IPS DF 19.7 (cell line): ENCODE measurements at places on chromosomes 7 and 10.

GRCh38 chr10:111125102-111125501 is 48.3 kb downstream of the ADRA2A start:
- no peak for DNase-seq

- DNase-seq = no peak
Observed at GRCh38 chr7:122528879-122529481, 169.9 kb downstream of the RNF133 start.

- DNase-seq = no peak
Observed at GRCh38 chr10:96413151-96413787, 54.5 kb upstream of the OPALIN start.

GRCh38 chr10:124708246-124708779 is 35.9 kb downstream of the FAM53B start:
- DNase-seq = no peak

DNA sequence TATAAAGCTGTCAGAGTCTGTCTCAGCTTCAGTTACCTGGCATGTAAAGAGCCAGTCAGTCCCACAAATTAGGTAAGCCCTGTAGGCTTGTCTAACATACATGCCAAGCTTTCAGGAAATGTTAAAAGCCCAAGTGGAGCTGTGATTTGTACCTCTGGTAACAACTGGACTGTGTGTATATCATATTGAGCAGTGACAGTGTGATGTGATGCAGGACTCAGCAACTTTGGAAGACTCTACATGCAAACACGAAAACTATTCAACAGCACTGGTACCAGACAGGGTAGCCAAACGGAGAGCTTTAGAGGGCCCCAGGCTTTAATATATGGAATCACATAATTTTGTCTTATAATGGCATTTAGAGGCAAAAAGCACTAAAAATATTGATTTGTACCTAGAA is 587.9 kb downstream of the PHTF2 start:
- DNase-seq = no peak

DNA sequence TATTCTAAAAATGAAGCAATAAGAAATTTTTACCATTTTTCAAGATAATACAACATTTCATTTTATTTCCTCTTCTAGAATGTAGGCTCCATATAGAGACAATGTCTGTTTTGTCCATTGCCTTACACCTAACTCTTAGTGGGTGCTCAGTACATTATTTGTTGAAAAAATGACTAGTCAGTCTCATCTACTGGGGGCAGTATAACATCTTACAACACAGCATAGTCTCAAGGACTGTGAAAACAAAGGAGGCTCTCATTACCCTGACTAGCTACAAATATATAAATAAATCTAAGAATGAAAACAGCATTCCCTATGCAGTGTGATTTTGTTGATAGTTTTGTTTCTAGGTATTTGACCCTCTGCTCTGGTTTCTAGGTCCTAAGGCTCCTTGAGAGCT is 11.6 kb downstream of the CRPPA start:
- no peak for DNase-seq

- DNase-seq = no peak
Observed at GRCh38 chr7:20301311-20301939, 29.3 kb upstream of the ITGB8 start.

DNA sequence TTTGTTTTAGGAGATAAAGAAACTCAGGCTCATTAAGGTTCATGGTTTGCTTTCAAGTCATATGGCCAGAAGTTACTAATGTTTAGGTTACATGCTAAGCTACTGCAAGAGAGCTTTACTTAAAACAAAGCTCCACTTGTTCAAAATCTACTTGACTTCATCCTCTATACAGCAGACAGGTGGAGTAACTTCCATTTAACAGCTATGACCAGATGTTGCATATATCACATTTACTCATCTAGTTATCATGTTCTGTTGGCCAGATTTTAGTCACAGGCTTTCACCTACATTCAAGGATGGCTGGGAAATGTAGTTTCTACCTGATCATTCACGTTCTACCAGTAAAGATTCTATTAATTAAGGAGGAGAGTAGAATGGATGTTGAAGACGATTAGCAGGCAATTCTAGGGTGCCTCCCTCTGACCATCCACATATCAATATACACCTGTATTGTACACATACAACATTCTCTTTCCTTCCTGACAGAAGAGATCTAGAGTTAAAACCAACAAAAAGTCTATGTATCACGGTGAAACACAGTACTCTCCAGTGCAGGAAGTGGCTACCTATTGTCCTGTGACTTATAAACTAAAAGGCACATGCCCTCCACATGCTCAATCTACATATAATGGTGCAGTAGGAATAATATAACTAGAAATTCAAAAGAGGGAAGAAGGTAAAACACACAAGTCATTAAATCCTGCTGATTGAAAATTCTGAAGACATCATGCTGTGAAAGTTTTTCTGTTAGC is 488.0 kb downstream of the MDFIC start:
- no peak for DNase-seq

GRCh38 chr7:124276005-124276622 is 243.2 kb upstream of the TMEM229A start:
- no peak for DNase-seq

DNA sequence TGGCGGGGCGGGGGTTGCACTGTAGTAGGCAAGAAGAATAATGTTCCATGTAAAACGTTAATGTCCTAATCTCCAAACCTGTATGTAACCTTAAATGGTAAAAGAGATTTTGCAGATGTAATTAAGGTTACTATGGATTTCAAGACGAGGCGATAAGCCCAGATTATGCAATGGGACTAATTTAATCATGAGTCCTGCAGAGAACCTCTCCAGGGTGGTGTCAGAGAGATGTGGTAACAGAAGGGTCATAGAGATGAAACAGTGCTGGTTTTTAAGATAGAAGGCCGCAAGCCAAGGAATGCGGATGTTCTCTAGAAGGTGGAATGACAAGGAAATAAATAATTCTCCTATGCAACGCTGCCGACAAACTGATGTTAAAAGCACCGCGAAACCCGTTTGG is 57.1 kb downstream of the UBE3C start:
- no peak for DNase-seq

DNA sequence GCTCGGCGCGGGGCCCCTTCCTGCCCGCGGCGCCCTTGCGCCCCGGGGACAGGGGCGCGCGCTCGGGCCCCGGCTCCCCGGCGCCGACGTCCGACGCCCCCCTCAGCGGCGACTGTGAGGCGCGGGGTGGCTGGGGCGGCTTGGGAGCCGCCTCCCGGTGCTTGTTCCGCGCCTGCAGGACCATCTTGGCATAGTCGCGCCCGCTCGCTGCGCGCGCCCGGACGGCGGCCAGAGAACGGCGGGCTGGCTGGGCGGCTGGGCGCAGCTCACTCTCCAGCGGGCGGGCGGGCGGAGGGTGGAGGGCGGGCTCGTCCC is at the start of gene DPY19L1:
TSS of gene DPY19L1 (minus strand) at position 275 of the 315 bp plus-strand sequence. CDS start at position 184, 91 bp downstream.
- DNase-seq = no peak

DNA sequence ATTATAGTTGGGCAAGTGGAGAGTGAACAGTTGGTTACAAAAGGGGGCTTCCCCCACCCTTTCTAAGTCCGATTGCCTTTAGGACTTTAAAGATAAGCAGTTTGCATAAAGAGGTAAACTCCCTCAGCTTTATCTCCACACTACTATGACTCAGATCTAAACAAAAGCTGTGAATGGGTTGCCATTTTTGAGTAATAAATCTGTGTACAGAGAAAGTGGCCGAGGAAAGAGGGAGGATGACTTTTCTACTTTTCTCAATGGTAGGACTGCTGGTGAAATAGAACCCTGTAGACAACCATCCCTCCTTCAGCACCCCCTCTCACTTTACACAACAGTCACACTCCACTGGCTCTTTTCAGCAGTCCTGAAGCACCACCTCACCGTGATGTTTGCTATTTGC is 71.2 kb downstream of the DNMBP start:
- DNase-seq = no peak

- DNase-seq = no peak
Observed at GRCh38 chr7:142279601-142280000, 21.7 kb upstream of the PRSS58 start.

DNA sequence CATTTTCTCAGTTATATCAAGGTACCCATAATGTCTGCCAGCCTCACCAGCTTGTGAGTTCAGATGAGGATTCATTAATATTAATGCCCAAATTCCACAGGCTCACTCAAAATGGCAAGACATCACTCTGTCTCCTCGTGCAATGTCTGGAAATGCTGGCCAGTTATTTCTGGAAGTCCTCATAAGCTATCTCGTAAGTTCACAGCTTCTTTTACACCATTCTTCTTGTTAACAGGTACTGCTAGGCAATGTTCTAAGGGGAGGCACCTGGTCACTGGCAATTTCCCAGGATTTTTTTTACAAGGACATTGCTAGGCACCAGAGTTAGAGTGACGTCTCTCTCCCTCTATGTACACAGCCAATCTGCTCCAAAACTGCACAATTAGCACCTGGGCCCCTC is 80.2 kb upstream of the SEMA3C start:
- DNase-seq = no peak

DNA sequence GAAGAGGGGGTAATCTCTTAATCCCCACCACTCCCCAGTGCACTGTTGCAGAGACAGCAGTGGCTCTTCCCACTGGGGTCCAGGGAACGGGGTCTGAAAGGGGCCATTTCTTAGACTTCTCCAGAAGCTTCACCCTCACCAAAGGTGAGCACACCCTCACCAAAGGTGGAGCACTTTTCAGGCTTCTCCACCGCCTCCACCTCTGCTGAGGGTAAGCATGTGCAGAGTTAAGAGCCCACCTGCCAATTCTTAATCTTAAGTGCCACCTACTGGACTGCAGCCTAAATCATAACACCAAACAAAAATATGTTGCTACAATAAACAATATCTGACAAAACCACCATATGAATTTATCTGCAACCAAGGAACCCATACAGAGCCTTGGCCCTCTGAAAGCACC is 27.0 kb downstream of the SNX13 start:
- no peak for DNase-seq

DNA sequence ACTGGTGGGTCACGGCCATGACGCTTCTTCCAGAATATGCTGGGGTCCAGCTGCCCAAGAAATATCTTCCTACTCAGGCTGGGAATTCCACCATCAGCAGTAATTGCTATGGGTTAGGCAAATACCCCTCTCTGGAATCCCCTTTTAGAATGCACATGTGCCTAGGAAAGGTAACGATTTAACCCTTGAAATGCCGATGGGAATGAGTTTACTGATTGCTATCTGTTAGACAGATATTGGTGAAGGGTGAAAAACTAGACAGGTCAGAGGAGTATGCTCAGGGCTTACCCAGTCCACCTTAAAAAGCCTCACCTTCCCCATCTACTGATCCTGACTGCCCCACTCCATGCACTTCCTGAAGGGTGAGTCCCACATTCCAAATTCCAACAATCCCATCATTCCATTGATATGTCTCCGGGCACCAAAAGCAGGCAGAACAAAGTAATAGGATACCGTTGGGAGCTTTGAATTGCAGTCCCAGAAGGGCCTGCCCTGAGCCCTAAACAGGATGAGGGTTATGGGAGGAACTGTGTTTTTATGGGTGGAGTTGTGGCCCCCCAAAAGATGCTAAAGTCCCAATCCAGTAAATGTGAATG is 59.3 kb downstream of the DLG5 start:
- DNase-seq = no peak
